ENCODE measurements at places on chromosomes 6 and 20. TPM values are rescaled to one million over a fixed set of nuclear protein-coding genes. Genes with fewer than 3 reads are reported as not detected.

DNA sequence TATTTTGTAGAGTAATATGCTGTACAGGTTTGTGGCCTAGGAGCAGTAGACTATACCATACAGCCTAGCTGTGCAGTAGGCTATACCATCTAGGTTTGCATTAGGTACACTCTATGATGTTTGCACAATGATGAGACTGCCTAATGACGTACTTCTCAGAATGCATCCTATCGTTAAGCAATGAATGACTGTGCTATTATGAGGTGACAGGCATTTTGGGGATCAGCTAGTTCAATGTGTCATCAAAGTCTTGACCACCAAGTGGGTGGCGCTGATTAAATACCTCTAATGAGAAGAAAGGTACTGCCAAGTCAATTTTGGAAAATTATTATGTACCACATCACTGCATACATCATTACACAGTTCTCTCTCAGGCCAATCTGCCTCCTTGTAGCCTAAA lies 190.2 kb downstream of the BACH2 start:
- peaks cover 2% of the 10 kb centered on the region for H3K4me1 ChIP-seq
- H3K36me3 ChIP-seq, result peaks cover 13% of the 10 kb centered on the region
- no peaks in the 10 kb centered on the region for H3K27me3 ChIP-seq
- H3K27ac ChIP-seq, result no peak overlapping the region

GRCh38 chr6:128712898-128713297 lies 170.0 kb upstream of the LAMA2 start:
- no peaks in the 10 kb centered on the region for H3K27me3 ChIP-seq
- DNase-seq, result no peak
- H3K27ac ChIP-seq, result no peak overlapping the region
- no peaks in the 10 kb centered on the region for H3K4me1 ChIP-seq

- DNase-seq, result peak; percentile 83
- H3K27ac ChIP-seq, result peak within 1 kb of the TSS; percentile 73
- H3K27me3 ChIP-seq, result peaks cover 36% of the 10 kb centered on the region
- H3K4me1 ChIP-seq, result peaks cover 55% of the 10 kb centered on the region
- H3K4me3 ChIP-seq, result peak within 1 kb of the TSS; percentile 95
- peaks cover 6% of the 10 kb centered on the region for H3K36me3 ChIP-seq
These were observed at the start of gene DLL1 for GRCh38 chr6:170290296-170291128. Gene DLL1, minus strand, starts transcription at chr6:170291078. Its CDS starts 939 bp downstream, at chr6:170290139.

DNA sequence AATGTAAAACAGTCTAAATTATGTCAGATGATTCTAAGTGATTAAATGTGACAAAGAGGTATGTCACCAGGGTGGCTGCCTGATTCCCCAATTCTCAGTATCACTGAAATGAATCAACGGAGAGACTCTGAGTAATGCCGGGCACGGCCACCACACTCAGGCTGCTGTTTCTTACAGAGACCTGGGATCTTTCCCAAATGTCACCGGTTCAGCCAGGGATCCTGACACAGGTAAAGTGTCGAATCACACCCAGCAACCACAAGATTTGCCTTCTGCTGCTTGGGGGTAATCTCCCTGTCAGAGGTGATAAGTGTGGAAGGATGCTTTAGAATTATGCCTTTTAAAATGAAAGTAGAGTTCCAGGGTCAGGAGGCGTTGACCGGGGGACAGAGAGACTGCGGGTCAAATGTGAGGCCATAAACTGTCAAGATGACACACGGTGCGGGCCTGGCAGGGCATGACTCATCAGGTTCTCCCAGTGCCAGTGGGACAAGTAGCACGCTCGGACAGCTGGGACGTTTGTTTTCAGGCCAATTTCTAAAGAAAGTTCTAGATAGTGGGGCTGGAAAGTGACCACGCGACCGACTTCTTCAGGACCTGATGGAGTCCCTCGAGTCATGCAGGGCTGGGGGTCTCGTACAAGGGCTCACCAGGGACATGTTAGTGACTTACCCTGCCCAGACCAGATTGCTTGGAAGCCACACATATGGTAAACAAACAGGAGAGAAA lies 48.9 kb downstream of the PRDM1 start:
- no peaks in the 10 kb centered on the region for H3K27me3 ChIP-seq
- no peak for DNase-seq
- H3K36me3 ChIP-seq, result no peaks in the 10 kb centered on the region
- H3K27ac ChIP-seq, result no peak overlapping the region
- no peak overlapping the region for H3K4me3 ChIP-seq

DNA sequence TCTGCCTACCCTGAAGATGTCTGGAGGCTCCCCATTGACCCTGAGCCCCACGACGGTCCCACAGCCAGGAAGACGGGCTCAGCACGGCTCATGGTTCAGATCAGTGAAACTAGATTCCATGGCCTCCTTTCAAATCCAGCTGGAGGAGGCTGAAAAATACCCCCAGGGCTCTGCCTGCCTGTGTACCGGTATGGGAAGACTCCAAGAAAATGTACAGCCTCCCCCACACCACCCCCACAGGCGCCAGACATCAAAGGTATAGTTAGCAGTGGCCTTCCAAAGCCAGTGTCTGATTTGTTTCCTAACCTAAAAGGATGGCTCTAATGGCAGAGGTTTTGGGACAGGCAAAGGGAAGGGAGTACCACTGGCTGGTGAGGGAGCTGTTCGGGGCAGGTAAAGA lies 86.2 kb upstream of the SNAP25 start:
- no peak overlapping the region for H3K4me3 ChIP-seq
- H3K4me1 ChIP-seq, result peaks cover 2% of the 10 kb centered on the region
- H3K27ac ChIP-seq, result no peak overlapping the region
- no peaks in the 10 kb centered on the region for H3K27me3 ChIP-seq

DNA sequence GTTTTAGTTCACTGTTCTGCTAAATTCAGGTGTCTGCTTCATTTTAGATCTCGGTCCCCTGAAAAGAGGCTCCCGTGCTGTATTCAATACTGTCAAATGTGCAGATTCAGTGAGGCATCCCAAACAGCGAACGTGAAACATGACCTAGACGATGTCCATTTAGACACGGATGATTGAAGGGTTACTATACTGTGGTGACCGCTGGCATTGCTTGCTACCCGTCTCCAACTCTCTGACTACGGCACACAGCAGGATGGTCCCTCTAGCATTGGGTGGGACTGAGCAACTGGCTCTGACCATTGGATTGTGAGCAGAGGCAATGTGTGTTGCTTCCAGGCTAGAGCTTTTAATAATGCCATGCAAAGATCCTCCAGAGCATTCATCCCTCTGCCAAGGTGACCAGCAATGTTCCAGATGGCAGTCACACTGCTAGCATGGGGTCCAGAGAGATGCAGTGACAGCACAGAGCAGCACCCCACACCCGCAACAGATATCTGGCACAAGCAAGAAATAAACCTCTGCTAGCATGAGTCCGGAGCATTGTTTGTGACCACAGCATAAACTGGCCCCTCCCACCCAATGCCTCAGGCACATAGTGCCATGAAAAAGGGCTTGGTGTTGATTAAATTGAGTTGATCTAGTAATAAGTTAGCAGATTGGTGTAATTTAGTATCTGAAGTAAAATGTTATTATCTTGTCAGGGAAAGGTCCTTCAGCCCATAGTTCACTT lies 9.0 kb downstream of the METTL24 start:
- H3K27me3 ChIP-seq, result no peaks in the 10 kb centered on the region
- no peaks in the 10 kb centered on the region for H3K36me3 ChIP-seq
- peaks cover 20% of the 10 kb centered on the region for H3K4me1 ChIP-seq
- no peak overlapping the region for H3K27ac ChIP-seq
- no peak for DNase-seq

DNA sequence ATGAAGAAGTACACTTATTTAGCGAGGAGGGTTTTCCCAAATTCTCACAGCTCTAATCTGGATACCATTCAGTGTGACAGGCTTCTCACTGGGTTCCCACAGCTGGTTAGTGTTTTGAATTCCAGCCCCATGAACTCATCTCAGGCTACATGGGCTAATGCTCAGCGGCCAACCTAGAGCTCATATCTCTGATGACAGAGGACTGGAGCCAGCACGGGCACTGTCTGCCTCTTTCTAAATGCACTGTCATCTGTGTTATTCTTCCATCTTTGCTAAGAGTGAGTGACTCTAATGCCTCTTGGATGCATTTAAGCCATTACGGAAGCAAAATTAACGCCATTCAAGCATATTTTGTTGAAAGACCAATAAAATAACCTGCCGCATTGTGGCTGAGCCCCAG lies 308.9 kb upstream of the JAG1 start:
- H3K4me1 ChIP-seq, result peaks cover 5% of the 10 kb centered on the region
- no peak overlapping the region for H3K27ac ChIP-seq
- no peaks in the 10 kb centered on the region for H3K27me3 ChIP-seq
- H3K4me3 ChIP-seq, result no peak overlapping the region

- peaks cover 4% of the 10 kb centered on the region for H3K4me1 ChIP-seq
- no peaks in the 10 kb centered on the region for H3K36me3 ChIP-seq
- H3K27me3 ChIP-seq, result peaks cover 4% of the 10 kb centered on the region
- DNase-seq, result peak; percentile 69
- peak within 1 kb of the TSS; percentile 92 for H3K4me3 ChIP-seq
These were observed at the start of gene DSE for GRCh38 chr6:116370760-116371119. Gene DSE, plus strand, starts transcription at chr6:116370947. Its CDS starts 28,304 bp downstream, at chr6:116399251.

GRCh38 chr20:18188434-18188833 lies 50.8 kb downstream of the KAT14 start:
- no peak for DNase-seq
- H3K4me3 ChIP-seq, result no peak overlapping the region
- no peaks in the 10 kb centered on the region for H3K27me3 ChIP-seq
- peaks cover 4% of the 10 kb centered on the region for H3K4me1 ChIP-seq

- H3K4me1 ChIP-seq, result no peaks in the 10 kb centered on the region
- DNase-seq, result no peak
- H3K36me3 ChIP-seq, result no peaks in the 10 kb centered on the region
- no peaks in the 10 kb centered on the region for H3K27me3 ChIP-seq
- H3K4me3 ChIP-seq, result no peak overlapping the region
These were observed 37.5 kb downstream of the AIG1 start for GRCh38 chr6:143098054-143098671.

- DNase-seq, result no peak
- no peak overlapping the region for H3K4me3 ChIP-seq
- peaks cover 6% of the 10 kb centered on the region for H3K27me3 ChIP-seq
- no peak overlapping the region for H3K27ac ChIP-seq
These were observed 41.7 kb downstream of the SLC24A3 start for GRCh38 chr20:19253916-19254820.

DNA sequence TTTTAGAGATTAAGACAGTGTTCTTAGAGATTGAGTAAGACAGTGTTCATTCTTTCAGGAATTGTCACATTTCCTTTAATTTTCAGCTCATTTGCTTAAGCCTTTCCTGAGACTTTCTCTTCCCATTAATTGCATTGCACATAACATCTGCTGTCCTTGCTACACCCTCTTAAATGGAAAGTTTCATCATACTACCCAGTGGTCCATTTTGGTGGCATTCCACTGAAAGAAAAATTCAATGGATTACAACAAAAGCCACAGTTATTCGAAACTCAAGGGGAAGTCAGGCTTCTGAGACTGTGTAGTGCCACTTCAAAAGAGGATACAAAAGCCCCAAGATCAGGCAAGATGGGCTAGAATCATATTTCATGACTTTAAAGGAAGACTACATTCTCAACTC lies 64.0 kb downstream of the RSPO3 start:
- H3K4me3 ChIP-seq, result no peak overlapping the region
- H3K27ac ChIP-seq, result no peak overlapping the region
- DNase-seq, result no peak
- no peaks in the 10 kb centered on the region for H3K36me3 ChIP-seq

- H3K27me3 ChIP-seq, result no peaks in the 10 kb centered on the region
- no peak for DNase-seq
- H3K36me3 ChIP-seq, result no peaks in the 10 kb centered on the region
- no peaks in the 10 kb centered on the region for H3K4me1 ChIP-seq
- no peak overlapping the region for H3K4me3 ChIP-seq
- H3K27ac ChIP-seq, result no peak overlapping the region
These were observed 71.2 kb downstream of the COL19A1 start for GRCh38 chr6:69937402-69938136.

DNA sequence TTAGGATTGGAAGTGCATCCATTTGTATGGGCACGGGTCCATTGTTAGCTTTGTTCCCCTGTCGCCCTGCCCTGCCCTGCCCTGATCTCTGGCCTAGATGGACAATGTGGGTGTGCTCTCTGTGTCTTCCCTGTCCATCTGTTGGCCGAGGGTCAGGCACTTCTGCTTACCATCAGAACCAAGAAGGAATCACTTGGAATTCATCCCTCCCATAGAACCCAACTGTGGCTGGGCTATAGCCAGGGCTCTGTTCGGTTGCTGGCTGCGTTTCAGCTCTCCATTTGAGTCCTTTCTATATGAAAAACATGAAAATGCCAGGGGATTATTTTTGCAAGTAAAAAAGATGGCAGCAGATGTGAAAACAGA lies 26.6 kb upstream of the TULP4 start:
- H3K27ac ChIP-seq, result peak overlapping the region; percentile 95
- peak overlapping the region; percentile 30 for H3K4me3 ChIP-seq
- H3K4me1 ChIP-seq, result peaks cover 53% of the 10 kb centered on the region
- DNase-seq, result peak; percentile 36
- no peaks in the 10 kb centered on the region for H3K36me3 ChIP-seq

DNA sequence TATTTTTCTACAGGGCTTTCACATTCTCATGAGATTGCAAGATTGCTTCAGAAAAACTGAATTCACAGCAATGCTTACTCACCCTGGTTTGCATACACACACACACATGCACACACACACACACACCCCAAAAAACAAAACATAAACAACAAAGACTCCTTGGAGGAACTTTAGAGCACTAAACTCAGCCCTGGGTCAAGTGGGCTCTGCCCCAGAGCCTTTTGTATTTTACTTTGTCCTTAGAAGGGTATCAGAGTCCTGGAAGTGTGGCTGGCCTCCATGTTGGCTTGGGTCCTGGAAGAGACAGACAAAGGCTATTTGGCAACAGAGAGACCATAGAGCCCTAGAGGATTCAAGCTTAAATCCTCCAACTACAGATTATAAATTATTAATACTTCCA lies 8.0 kb upstream of the CST9 start:
- H3K4me1 ChIP-seq, result no peaks in the 10 kb centered on the region
- no peak overlapping the region for H3K27ac ChIP-seq
- H3K36me3 ChIP-seq, result no peaks in the 10 kb centered on the region
- no peaks in the 10 kb centered on the region for H3K27me3 ChIP-seq
- DNase-seq, result no peak
- no peak overlapping the region for H3K4me3 ChIP-seq

GRCh38 chr20:63626424-63627128 lies at the start of gene GMEB2:
Gene GMEB2, minus strand, starts transcription at chr20:63627101. Its CDS starts 7,704 bp downstream, at chr20:63619397.
- H3K27me3 ChIP-seq, result peaks cover 19% of the 10 kb centered on the region
- H3K4me3 ChIP-seq, result peak within 1 kb of the TSS; percentile 91
- H3K36me3 ChIP-seq, result no peaks in the 10 kb centered on the region
- peak within 1 kb of the TSS; percentile 48 for H3K27ac ChIP-seq
- peaks cover 16% of the 10 kb centered on the region for H3K4me1 ChIP-seq

GRCh38 chr6:89321131-89321970 lies 6.3 kb upstream of the GABRR2 start:
- no peaks in the 10 kb centered on the region for H3K4me1 ChIP-seq
- no peak overlapping the region for H3K27ac ChIP-seq
- DNase-seq, result no peak
- H3K4me3 ChIP-seq, result no peak overlapping the region

GRCh38 chr6:154648188-154648887 lies 84.9 kb upstream of the SCAF8 start:
- no peak for DNase-seq
- H3K27ac ChIP-seq, result no peak overlapping the region
- H3K36me3 ChIP-seq, result no peaks in the 10 kb centered on the region
- H3K4me1 ChIP-seq, result peaks cover 12% of the 10 kb centered on the region
- no peaks in the 10 kb centered on the region for H3K27me3 ChIP-seq
- H3K4me3 ChIP-seq, result no peak overlapping the region

GRCh38 chr6:127952831-127953230 lies 52.0 kb upstream of the THEMIS start:
- H3K27ac ChIP-seq, result no peak overlapping the region
- H3K27me3 ChIP-seq, result no peaks in the 10 kb centered on the region
- H3K36me3 ChIP-seq, result no peaks in the 10 kb centered on the region
- H3K4me3 ChIP-seq, result no peak overlapping the region

Gene DPM1
- total RNA-seq, result 31.9 TPM

Gene OR2H2
- total RNA-seq, result not detected

Gene FAM217A
- total RNA-seq, result not detected

Gene FHL5
- not detected for total RNA-seq

Gene SPATA2
- 9.7 TPM for total RNA-seq
